ENCODE measurements at places on chromosomes 2 and 18.

GRCh38 chr18:34834897-34835296 is 124.8 kb downstream of the DTNA start:
- no peak for DNase-seq

GRCh38 chr2:70907130-70908057 is 28.3 kb upstream of the ATP6V1B1 start:
- DNase-seq, result no peak

GRCh38 chr2:119324685-119325270 is 41.9 kb downstream of the C2orf76 start:
- DNase-seq, result no peak

DNA sequence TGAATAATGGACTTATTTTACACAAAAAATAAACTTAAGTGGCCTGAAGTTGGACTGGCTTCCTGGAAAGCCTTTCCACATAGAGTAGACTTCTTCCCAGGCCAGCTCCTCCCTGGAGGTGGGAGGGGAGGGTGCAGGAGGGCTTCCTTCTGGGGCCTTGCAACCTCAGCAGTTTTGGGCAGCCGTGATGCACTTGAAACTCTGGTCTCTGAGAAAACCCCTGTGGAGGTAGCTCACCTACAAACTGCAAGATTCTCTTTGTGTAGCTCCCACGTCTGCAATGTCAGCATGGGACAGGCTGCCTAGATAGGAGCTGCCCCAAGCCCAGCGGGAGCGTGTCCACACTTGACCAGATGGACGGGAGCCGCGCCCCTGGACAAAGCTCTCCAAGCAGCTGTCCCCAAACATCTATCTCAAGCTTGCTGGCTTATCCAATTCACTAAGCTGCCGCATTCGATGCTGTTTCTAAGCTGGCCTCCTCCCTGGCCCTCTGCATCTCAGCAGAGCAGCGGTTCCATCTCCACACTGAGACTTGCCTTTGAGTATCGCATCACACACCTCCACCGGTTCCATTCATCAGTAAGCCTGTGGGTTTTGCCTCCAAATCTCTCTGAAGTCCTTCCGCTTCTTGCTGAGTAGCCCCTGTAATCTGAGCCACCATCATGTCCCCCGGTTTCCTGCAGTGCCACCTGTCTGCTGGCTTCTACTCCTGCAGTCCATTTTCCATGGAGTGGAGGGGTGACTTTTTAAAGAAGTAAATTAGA is 1.6 kb upstream of the LPIN1 start:
- peak; percentile 25 for DNase-seq

GRCh38 chr2:55419679-55420438 is at the start of gene CCDC88A:
Gene CCDC88A, minus strand, starts transcription at chr2:55419856. Its CDS starts 777 bp downstream, at chr2:55419079.
- DNase-seq, result peak; percentile 99

- DNase-seq, result no peak
Measured at GRCh38 chr2:113092864-113093612, 25.3 kb downstream of the IL1F10 start.

DNA sequence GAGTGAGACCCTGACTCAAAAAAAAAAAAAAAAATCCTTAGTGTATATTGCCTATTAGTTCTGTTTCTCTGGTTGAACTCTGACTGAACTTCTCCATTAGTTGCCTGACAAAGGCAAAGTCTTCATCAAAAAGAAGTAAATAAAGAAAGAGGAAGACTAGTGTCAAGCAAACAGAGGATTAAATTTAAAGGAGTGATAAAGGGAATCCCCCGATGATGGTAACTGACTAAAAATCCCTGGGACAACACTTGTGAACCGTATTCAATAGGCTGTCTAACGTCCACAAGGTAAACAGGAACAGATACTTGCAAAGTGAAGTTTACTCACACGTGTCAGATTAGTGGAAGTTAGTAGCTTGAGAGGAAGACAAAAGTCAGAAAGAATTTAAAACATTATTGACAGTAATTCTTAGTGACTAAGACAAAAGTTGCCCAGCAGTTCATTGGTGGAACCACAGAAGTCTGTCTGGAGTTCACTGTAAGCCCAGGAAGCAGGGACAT is 26.2 kb upstream of the SPOPL start:
- no peak for DNase-seq

GRCh38 chr2:54429054-54429453 is 27.1 kb upstream of the SPTBN1 start:
- no peak for DNase-seq

GRCh38 chr2:240403396-240404104 is 31.9 kb upstream of the GPC1 start:
- no peak for DNase-seq

DNA sequence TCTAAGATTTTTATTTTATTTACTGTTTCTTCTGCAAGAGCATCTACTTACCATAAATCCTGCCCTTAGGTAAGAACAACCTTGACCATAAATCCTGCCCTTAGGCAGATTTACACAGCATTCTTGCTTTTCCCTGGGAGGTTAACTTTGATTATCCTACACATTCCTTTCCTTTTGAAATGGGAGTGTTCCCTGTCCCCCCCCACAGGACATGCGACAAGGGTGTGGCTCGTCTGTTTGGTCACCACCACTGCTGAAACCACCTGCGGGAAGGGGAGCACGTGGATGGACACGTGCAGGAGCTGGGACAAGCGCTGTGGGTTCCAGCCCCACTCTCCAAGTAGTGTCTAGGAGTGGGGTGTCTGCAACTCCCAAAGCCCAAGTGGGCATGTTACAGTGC is 239.3 kb upstream of the SP5 start:
- DNase-seq, result no peak

DNA sequence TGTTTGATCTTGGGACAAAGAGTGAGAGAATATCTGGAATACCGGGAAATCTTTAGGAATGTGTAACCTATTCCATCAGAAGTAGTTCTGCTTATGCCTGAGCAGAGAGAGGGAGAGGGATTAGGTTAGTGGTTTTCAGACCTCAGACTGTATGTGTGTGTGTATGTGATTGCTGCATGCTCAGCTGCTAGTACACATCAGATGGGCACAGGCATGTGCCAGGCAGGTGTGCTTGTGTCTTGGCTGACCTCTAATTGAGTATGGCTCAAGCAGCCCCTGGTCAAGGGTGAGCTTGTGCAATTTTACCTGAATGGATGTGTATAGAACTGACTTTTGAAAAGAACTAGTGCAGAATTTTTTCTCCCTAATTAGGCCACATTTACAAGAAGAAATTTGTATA is 91.2 kb downstream of the INSIG2 start:
- DNase-seq, result no peak

- DNase-seq, result no peak
Measured at GRCh38 chr2:125554956-125555355, 1101.0 kb upstream of the GYPC start.

DNA sequence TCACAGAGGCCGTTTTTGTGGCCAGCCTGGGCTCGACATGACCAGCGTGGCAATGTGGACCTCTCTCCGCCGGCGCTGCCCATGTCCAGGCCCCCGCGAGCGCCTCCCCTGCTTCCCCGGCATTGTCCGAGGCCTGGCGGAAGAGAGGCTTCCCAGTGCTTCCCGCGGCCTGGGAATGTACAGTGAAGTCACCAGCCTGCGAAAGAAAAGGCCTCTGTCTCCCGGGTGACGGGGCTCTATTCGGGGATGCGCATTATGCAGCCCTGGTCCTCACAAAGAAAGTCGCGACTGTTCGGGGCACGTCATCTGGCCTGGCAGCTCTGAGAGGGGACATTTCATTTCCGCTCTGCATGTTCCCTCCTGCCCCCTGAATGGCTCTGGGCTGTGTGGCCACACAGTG is 109.2 kb upstream of the AGAP1 start:
- no peak for DNase-seq

Measured in endothelial cell (in vitro differentiated cells).